Stimulated activated CD4-positive, alpha-beta T cell treated with anti-CD3 and anti-CD28 coated beads, Interleukin-15, amount 100 ng/mL, for 1 hour (primary cell): ENCODE measurements at places on chromosomes 6 and 20.

DNA sequence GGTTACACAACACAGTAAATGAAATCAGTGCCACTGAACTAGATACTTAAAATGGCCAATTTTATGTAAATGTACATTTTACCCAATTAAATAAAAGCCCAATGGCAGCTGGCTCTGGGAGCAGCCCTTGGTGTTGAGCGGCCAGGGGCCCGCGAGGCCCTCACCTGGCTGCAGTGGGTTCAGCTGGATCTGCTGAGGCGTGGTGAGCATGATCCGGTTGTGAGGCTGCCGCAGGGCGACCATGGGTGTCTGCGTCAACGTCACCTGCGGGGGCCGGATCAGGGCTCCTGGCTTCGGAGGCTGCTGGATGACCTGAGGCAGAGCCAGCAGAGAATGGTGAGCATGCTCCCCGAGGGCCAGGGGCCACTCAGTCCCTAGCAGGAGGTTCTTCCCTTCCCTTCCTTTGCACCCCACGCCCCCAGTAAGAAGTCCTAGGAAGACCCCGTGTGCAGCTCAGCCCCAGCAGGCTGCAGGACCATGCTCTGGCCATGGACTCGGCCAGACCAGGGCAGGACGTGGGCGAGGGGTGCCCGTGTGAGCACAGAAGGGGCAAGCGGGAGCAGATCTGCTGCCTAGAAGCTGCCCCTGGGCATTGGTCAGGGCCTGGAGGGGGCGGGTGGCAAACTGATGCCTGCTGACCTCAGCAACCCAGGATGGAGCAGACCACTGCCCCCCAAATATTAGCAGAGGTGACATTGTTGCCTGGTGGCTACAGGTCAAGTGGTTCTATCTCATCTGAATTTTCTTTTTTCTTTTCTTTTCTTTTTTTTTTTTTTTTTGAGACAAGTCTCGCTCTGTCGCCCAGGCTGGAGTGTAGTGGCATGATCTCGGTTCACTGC, 61.9 kb downstream of the TAF4 start:
- no peak for DNase-seq

DNA sequence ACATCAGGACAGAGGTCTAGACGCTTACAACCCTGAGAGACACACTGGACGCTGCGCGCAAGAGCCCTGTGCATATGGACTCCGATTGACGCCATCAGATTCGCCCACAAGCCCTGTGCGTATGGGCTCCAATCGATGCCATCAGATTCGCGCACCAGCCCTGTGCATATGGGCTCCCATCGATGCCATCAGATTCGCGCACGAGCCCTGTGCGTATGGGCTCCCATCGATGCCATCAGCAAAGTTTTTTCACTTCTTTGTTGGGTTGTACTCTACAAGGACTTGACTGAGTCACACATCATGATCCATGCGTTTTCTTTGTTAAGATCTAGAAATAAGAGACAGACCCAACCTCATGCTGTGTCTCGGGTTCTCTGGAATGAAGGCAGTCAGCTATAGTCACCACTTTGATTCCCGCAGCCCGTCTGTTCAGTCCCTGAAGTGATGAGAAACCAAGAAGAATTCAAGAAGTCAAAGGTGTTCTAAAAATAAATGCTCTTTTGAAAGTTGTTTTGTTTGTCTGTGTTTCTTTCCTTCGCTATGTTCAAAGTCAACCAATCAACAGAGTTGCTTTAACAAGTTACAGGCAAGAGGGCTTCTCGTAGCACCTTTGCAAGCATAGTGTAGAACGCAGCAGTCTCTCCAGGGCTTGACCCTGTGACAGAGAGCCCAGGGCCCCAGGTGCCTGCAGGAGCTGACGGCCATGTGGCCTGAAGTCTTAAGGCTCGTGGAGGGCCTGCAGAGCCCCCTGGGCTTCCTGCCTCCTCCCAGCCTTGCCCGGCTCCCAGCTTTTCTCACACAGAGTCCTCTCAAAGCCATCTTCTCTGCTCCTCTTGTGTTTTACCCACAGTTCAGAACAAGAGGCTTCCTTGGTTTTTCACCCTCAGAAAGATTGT, 7.9 kb downstream of the RPS6KA2 start:
- DNase-seq, result no peak

- no peak for DNase-seq
These were observed 71.4 kb upstream of the MYLIP start for GRCh38 chr6:16057446-16057845.

GRCh38 chr6:157695301-157696040, 127.6 kb upstream of the SNX9 start:
- no peak for DNase-seq

DNA sequence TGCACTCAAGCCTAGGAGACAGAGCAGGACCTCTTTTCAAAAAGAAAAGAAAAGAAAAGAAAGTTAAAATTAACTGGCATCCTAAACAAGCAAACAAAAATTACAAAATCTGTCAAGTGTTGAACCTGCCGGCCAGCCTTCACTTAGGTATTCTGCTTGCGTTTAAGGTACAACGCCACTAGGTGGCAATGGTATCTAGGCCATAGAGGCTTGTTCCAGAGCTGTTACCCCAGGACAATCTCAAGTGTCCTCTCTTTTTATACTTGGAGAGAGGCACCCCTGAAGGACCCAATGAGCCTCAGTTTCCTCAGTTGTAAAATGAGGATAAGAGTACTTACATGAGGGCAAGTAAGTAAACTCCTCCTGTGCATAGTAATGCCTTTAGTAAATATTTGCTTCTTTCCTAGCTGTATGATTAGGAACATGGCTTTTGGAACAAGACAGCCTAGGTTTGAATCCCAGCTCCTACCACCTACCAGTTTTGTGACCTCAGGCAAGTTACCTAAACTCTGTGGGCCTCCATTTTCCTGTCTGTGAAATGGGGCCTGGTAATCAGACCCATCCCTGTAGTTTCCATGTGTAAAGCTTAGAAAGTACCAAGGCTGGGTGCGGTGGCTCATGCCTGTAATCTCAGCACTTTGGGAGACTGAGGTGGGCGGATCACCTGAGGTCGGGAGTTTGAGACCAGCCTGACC, 5.8 kb upstream of the PACSIN1 start:
- no peak for DNase-seq

DNA sequence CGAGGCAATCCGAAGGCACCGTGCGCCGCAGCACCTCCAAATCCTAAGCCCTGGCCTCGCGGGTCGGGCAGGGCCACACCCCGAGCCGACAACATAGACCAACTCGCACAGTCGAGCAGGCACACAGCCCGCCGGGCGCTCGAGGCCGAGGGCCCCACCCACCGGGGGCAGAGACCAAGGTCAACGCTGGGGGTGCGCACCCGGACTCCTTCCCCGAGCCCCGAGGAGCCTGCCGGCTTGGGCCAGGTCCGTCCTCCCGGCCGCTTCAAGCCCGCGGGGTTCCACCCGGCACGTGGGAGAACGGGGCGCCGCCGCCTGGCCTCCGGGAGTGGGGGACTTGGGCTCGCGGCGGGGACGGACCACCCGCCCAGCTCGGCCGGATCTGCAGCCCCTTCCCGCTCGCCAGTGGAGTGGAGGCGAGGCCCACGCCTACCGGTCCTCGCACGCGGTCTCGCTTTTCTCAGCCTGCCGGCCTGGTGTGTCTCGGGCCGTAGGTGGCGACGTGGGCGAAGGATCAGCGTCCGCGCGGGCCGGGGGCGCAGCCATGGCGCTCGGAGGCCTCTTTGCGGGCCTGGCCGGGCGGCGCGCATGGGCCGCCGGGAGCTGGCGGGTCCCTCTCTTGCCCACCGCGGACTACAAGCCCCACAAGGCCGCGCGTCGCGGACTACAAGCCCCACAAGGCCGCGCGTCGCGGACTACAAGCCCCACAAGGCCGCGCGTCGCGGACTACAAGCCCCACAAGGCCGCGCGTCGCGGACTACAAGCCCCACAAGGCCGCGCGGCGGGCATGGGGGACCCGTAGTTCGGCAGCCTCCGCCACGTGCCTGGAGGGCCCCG, at the start of gene UCKL1:
Gene UCKL1, minus strand, starts transcription at position 590 of the 837 bp plus-strand sequence. Its CDS starts 44 bp downstream, at position 546.
- peak; percentile 79 for DNase-seq

GRCh38 chr6:25831532-25832306, at the start of gene SLC17A1:
TSS of gene SLC17A1 (minus strand) at chr6:25832052. CDS start at chr6:25830557, 1,495 bp downstream.
- no peak for DNase-seq

- DNase-seq, result no peak
These were observed 8.8 kb upstream of the FAM8A1 start for GRCh38 chr6:17591287-17591686.

DNA sequence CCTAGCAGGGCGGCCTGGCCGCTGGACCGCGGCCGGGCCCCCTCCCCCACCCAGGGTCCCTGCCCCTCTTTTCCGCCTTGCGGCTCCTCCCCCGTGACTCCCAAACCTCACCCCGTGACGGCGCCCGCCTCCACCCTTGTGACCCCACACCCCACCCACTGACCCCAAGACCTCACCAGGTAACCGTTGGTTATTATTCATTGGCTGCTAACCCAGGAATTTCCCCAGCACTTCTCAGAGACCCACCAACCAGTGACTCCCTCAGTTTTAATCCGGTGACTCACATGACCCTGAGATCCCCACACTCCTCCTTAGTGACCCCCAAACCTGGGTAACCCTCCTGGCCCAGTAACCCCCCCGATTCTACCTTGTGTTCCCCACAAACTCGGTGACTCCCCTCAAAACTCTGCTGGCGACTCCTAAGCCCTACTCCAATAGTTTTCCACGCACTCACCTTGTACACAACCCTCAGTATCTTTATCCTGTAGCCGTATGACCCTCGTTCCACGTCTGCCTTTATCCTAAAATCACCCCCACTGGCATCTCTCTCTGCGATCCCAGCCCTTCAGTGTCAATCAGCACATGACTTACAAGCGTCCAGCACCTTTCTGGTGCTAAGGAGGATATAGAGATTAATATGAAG, 534 bp downstream of the ZNF76 start:
- DNase-seq, result peak; percentile 52

- DNase-seq, result no peak
These were observed 9.8 kb downstream of the MMUT start for GRCh38 chr6:49453221-49453620.

DNA sequence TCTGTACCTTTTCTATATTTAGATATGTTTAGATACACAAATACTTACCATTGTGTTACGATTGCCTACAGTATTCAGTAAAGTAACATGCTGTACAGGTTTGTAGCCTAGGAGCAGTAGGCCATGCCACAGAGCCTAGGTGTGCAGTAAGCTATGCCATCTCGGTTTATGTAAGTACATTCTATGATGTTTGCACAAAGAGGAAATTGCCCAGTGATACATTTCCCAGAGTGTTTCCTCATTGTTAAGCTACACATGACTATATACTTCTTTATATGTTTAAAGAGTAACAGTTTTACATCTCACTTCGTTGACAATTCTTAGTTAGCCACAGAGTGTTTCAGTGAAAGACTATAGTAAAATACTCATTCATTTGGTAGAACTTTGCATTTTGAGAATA, 51.5 kb downstream of the SLC35F1 start:
- DNase-seq, result no peak

DNA sequence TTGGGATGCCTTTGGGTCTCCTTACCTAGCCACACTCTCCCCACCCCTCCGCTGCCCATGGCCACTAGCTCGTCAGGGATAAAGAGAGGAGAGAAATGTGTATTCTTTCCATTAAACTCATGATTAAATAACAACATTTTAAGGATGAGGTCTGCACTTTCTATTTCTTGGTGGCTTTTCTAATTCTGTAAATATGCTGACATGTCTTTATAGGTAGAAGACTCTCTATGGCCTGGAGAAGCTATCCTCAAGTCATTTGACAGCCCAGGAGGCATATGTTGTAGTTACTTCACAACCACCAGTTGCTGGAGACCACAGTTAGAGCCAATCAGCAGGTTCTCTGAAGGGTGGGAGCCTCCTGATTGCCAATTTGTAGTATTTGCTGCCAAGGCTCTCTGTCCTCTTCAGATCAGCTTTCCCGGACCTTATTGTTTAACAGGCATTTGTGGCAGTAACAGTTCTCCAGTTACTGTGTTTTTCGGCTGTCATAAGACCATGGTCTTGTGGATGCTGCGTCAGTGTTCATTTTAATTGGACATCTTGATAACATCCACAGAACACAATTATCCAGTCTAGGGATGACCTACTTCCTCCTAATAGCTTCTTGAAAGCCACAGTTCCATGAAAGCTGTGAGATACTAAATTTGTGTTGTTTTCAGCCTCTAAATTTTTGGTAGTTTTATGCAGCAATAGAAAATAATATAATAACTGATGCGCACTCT, 205.0 kb upstream of the KCNQ5 start:
- DNase-seq, result no peak

DNA sequence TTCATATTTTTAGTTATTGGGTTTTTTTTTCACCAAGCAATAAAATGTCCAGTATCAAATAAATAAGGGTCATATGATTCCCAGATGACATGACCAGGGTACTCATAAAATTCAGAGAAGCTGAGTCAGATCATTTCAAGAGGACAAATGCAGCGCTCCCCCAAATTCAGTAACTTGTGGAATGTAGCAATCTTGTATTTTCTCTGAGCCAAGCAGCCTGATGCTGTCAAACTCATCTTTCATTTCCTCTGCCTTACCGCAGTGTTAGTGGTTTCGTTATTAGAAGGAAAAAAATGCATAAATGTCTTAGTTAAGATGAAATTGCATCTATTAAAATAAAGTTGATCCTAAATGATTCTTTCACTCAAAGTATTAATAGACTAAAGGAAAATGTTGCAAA, 57.8 kb upstream of the EDN1 start:
- DNase-seq, result no peak

GRCh38 chr20:63320616-63321147, 27.7 kb downstream of the COL20A1 start:
- no peak for DNase-seq

DNA sequence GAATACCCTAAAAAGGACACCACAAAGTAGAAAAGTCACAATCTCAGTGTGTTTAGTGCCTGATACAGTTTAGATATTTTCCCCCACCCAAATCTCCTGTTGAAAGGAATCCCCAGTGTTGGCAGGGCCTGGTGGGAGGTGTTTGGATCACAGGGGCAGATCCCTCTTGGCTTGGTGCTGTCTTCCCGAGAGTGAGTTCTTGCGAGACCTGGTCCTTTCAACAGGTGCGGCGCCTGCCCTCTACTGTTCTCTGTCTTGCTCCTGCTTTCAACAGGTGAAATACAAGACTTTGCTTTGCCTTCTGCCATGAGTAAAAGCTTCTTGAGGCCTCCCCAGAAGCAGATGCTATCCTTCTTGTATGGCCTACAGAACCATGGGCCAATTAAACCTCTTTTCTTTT, 534.3 kb upstream of the NRSN1 start:
- DNase-seq, result no peak

DNA sequence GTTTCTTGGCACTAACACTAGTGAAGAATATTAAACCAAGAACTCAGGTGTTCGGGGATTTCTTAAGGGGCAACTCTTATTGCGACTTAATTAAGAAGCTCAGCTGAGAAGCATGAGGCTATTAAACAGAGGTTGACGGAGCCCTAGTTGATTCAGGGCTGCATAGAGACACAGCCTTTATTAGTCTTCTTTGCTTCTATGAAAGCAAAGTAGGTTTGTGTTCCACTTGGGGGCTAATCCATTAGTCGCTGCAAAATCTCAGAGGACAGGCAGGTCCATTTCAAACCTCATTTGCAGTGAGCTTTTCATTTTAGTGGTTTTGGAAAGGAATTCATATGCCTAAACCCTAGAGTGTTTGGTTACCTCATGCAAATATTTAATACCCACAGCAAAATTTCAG, 506.6 kb upstream of the SULF2 start:
- DNase-seq, result no peak

GRCh38 chr20:7650086-7650879, 290.0 kb downstream of the HAO1 start:
- no peak for DNase-seq
